NCI-H2081 treated with DMSO at 0.1 percent for 48 hours (cell line): ENCODE measurements at places on chromosomes 13 and 19.

GRCh38 chr19:58395979-58396627 lies 647 bp downstream of the RNF225 start:
- no peak for DNase-seq

DNA sequence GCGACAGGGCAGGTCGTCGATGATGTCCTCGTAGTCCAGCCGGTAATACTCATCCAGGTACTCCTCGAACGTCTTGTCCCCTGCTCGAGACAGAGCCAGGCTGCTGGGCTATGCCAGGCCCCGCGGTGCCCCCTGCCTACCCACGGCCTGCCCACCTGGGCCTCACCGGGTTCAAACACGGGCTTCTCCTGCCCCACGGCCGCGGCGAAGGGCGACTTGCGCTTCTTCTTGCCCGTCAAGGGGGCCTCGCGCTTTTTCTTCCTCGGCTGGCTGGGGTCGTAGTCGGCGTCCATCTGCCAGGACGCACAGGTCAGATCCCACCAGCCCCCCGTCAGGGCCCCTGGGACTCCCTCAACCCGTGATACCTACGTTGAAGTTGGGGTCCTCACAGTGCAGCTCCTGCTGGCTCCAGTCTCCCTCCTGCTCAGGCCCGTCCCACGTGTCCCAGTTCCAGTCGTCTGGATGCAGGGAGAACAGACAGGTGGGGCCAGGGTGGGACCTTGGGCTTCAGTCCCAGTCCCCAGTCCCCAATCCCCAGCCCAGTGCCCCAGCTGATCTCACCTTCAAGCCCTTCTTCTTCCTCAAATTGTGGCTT lies 8.1 kb downstream of the KRI1 start:
- no peak for DNase-seq

DNA sequence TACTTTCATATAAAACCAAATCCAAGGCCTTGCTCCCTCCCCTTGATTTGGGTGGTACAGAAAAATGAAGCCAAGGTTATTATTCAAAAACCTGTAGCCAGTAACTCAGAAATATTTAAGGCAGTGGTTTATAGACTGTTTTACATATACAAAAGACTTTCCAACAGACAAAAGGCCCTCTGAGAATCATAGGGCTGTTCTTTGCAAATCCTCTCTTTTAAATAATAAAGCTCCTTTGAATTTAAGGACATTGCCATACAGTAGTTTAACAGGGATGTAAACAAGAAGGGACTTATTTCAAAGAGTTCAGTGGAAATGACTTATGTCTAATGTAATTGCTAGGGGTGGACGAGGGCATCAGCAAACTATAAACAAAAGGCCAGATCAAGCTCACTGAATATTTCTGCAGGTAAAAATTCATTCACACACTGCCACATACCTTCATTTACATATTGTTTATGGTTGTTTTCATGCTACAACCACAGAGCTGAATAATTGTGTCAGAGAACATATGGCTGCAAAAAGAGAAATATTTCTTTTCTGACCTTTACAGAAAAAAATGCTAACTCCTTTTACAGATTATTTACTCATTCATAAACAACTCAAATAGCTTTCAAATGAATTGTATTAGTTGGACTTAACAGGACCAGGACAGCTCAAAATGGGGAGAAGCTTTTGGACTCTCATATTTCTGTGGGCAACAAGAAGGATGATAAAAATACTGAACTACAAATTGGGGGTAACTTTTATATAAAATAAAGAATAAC lies 665.6 kb downstream of the SLITRK1 start:
- DNase-seq, result no peak

DNA sequence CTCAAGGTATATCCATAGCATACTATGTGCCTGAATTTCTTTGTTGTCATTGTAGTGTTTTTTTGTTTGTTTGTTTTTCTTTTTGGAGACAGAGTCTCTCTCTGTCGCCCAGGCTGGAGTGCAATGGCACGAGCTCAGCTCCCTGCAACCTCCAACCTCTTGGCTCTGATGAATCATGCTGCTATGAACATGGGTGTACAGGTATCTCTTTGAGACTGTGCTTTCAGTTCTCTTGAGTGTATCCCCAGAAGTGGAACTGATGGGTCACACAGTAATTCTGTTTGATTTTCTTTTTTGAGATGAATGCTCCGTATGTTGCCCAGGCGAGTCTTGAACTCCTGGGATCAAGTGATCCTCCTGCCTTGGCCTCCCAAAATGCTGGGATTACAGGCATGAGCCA lies 13.7 kb upstream of the SLC25A42 start:
- DNase-seq, result no peak

DNA sequence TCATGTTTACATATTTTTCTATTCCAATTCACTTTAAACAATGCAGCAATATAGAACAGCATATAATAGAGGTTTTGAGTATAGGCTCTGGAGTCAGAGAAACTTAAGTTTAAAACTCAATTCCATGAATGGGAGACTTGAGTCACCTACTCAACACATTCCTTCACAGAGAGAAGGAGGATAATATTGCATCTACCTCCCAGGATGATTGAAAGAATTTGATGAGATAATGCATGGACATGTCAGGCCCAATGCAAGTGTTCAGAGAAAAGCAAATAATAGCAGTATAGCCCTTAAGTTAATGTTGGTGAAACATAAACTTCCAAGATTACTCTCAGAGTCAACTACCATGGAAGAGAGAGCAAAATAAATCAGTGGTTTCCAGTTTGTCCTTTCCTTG lies 170.2 kb downstream of the DCLK1 start:
- DNase-seq, result no peak

- no peak for DNase-seq
These were observed 1212.0 kb downstream of the PCDH17 start for GRCh38 chr13:58843567-58843966.

DNA sequence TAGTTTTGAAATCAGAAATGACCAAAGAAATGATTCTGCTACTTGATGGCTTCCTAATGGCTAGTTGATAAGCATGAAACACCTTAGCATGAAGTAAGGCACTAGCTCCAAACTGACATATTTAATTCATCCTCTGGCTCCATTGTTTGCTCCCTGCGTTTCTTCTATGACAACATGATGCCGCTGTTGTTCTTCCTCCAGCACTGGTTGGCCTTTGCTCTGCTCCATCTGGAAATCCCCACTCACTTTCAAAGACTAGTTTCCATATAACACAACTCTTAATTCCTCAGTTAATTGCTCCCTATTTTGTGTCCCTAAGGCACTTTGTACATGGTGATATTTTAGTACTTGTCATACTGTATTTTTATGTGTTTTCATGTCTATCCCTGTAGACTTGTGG lies 151.6 kb downstream of the GPC6 start:
- DNase-seq, result no peak

GRCh38 chr13:99979453-99980200 lies 2.0 kb upstream of the ZIC2 start:
- no peak for DNase-seq

GRCh38 chr19:10946958-10947657 lies 13.7 kb upstream of the SMARCA4 start:
- no peak for DNase-seq

- no peak for DNase-seq
These were observed 283.1 kb downstream of the MTUS2 start for GRCh38 chr13:29103065-29103800.

DNA sequence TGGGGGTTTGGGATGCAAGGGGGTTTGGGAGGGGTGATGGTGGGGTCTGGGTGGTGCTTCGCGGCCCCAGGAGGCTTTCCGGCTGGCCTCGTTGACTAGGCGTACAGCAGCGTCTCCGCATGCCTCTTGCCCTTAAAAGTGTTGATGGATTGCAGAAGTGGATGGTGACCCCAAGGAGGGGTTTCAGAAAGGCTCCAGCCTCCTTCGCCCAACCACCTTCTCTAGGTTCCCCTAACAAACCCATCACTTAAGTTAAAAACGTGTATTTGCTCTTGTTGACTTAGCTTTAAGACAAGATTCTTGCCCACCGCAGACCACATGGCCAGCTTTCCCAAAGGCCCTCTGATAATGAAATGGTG lies 8.1 kb upstream of the TSHZ3 start:
- DNase-seq, result no peak
